ENCODE measurements at places on chromosomes 5 and 9.

GRCh38 chr5:134148986-134149539, 27.7 kb downstream of the SKP1 start:
- no peak for DNase-seq

DNA sequence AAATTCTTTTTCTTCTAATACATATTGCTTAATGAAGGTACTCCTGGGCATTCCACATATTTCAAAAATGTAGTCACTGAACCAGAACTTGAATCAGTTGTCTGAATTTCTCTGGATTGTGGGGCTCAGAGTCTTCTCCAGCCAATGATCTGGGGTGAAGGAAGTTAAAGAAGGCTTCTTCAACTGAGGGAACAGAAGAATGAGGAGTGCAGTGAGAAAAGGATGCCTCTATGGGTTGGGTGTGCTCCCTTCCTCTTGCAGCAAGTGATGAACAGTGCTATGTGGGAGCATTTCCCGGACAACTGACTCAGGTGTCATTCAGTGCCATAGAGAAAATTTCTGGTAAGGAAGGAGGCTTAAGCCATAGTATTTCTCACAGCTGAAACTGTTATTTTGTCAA, 7.9 kb downstream of the LNPEP start:
- no peak for DNase-seq

- DNase-seq = no peak
Measured at GRCh38 chr5:35408146-35408545, 177.9 kb upstream of the PRLR start.

DNA sequence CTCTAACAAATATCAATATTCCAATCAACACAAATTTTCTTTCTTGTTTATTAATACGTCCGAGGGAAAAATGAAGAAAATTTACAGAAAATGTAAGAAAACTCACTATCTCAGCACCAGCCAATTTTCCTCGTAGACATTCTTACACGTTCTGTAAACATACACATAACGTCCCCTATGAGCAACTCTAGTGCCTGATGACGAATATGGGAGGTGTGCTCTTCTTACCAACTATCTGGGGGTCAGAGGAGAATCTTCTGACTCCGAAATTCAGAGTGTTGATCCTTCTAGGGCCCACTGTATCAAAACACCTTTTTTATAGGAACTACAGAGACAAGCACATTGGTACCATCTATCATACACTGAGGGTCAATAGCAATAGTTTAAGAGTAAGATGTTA, 198.7 kb downstream of the GAPVD1 start:
- DNase-seq = no peak

- no peak for DNase-seq
Measured at GRCh38 chr5:18977880-18978279, 1010.1 kb downstream of the CDH18 start.

- DNase-seq = no peak
Measured at GRCh38 chr5:143659599-143660238, 152.2 kb upstream of the HMHB1 start.

GRCh38 chr5:2003690-2004365, 121.1 kb upstream of the IRX4 start:
- DNase-seq = no peak

DNA sequence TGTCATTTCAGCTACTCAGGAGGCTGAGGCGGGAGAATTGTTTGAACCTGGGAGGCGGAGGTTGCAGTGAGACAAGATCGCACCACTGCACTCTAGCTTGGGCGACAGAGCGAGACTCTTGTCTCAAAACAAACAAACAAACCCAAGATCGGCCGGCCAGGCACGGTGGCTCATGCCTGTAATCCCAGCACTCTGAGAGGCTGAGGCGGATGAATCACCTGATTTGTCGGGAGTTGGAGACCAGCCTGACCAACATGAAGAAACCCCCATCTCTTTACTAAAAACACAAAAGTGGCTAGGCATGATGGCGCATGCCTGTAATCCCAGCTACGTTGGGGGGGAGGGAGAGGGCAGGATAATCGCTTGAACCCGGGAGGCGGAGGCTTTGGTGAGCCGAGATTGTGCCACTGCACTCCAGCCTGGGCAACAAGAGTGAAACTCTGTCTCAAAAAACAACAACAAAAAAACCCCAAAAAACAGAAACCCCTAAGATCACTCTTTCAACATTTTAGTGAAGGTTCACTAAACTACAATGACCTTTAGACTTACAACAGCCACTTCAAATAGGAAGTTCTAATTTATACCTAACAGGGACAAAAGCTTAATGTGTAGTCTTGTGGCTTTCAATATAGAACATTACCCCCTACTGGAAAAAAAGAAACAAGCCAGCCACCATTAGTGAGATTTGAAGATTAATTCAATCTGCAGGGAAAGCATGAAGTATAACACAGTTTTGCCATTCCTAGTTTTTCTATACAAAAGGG, 7.0 kb downstream of the HSPA9 start:
- no peak for DNase-seq

GRCh38 chr5:44860267-44860666, 51.5 kb downstream of the MRPS30 start:
- no peak for DNase-seq

DNA sequence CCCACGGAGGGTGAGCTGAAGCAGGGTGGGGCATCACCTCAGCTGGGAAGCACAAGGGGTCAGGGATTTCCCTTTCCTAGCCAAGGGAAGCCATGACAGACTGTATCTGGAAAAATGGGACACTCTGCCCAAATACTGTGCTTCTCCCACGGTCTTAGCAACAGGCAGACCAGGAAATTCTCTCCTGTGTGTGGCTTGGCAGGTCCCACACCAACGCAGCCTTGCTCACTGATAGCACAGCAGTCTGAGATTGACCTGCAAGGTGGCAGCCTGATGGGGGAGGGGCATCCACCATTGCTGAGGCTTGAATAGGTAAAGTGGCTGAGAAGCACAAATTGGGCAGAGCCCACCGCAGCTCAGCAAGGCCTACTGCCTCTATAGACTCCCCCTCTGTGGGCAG, 23.2 kb downstream of the RAB3C start:
- DNase-seq = no peak

DNA sequence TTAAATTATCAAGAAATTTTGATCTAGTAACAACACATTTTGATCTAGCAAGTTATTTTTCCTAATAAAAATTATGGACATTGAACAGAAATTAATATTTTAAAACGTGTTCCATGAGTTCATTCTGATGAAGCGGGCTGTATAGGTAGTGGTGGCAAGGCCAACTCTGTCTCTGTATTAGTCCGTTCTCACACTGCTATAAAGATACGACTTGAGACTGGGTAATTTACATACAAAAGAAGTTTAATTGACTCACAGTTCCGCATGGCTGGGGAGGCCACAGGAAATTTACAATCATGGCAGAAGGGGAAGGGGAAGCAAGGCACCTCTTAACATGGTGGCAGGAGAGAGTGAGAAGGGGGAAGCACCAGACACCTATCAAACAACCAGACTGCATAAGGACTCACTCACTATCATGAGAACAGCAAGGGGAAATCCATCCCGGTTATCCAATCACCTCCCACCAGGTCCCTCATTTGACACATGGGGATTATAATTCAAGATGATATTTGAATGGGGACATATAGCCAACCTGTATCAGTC, 61.2 kb downstream of the TMEM232 start:
- DNase-seq = no peak

- DNase-seq = no peak
Measured at GRCh38 chr9:114384836-114385396, 2.9 kb downstream of the AKNA start.

DNA sequence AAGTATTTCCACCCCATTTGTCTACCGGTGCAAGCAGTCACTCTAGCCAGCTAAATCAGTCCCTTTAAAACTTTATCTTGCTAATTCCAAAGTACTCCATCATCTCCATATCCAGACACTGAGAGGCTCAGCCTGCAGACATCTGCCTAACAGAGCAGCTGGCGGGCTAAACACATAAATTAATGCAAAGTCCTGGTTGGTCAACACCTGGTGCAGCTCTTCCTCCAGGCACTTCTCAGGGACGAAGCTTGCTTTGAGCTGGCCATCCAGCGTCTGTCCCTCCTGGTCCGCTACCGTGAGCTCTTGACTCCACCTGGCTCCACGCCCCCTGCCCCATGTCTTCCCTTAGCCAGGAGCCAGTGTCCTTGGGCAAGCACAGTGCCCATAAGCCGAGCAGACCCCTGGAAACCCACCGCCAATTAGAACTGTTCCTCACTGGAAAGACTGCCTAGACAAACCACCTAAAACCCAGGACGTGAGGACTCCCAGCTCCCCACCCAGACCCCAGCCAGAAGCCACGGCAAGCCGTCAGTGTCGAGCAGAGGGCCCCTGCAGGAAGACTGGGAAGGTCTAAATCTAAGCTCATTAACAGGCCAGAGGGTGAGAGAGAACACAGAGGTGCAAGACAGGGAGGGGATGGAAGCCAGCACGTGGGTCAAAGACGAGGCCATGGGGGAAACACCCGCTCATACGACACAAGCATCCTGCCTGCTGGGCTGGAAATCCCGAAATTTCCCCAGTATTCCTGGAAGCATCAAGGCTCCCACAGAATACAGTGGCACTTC, 120.0 kb downstream of the COL23A1 start:
- DNase-seq = no peak

DNA sequence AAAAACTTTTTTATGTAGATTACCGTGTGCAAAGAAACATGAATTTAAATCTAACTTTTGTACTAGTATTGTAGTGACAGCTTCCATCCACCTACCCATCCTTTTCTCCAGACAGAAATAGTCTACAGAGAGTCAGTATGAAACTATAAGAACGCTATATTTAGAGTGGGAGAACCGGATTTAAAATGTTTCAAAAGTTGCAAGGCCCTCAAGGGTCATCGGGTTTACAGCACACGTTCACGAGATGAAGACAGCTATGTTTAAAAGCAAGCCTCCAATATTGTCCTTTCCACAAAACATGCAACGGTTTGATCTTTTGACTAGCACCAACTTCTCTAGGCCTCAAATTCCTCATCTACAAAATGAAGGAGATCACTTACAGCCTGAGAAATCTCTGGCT, 139.9 kb downstream of the LPAR1 start:
- DNase-seq = no peak

DNA sequence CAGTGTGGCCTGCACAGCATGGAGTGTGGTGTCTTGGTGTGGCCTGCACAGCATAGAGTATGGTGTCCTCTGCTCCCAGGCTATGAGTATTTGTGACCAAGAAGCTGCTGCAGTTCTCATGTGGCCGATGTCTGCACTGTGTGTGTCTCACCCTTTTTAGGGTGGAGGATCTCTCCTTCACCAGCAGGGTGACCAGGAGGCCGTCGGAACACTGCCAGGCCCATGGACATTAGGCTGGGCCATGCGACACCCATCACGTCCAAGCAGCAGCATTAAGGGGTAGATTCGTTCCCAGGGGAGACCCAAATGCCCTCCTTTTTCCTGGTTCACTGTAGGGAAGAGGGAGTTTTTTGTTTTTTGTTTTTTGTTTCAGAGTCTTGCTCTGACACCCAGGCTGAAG, 115.3 kb upstream of the SPIN1 start:
- no peak for DNase-seq

DNA sequence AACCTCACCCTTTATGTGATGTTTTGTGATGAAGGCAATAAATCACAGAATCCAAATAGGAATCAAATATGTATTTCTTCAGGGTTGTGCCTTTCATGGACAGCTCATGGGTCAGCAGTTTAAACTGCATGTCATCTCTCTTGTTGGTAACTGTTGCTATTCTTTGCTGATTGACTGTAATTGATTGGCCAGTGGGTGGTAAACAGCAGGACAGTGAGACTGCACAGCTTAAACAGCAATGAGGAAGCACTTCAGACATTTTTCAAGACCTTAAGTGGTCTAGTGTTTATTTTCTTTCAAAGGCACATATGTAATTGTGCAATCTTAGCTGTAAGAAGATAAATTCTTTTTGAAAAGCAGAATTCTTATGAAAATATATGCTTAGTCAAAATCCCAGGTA, 260.5 kb downstream of the COX7C start:
- DNase-seq = no peak

GRCh38 chr5:15431923-15432322, 68.1 kb upstream of the FBXL7 start:
- DNase-seq = no peak

- no peak for DNase-seq
Measured at GRCh38 chr5:123125962-123126732, 37.1 kb downstream of the PRDM6 start.

DNA sequence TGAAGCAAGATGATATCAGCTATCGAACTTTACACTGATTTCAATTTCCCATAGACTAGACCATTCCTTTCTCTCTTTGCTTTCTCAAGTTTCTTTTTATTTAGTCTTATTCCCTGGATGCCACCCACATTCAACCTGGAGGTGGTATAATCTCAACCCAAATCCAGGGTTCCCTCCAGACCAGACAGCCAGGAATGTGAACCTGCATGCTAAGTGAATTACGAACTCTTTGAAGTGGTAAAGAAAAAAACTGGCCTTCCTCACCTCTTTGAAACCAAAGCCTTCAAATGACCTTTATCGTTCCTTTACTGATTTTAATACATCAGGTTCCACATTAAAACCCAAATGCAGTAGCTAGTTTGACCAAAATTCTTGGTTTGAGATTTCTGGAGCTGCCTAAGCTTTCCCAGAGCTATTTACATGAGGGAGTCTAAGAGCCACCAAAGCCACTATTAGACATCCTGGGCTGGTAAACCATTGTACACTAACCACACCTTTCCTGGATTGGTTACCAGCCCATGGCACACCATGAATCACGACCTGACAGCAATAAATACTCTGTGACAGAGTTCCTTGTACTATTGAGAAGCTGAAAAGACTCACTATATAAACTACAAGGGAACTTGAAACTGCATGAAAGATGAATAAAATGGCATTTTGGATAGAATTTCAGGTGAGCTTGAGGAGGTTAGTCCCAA, 323.7 kb downstream of the ADAMTS6 start:
- DNase-seq = no peak

GRCh38 chr5:174459071-174459702, 265.2 kb upstream of the MSX2 start:
- no peak for DNase-seq

- no peak for DNase-seq
Measured at GRCh38 chr9:111094433-111094924, 56.2 kb upstream of the LPAR1 start.

DNA sequence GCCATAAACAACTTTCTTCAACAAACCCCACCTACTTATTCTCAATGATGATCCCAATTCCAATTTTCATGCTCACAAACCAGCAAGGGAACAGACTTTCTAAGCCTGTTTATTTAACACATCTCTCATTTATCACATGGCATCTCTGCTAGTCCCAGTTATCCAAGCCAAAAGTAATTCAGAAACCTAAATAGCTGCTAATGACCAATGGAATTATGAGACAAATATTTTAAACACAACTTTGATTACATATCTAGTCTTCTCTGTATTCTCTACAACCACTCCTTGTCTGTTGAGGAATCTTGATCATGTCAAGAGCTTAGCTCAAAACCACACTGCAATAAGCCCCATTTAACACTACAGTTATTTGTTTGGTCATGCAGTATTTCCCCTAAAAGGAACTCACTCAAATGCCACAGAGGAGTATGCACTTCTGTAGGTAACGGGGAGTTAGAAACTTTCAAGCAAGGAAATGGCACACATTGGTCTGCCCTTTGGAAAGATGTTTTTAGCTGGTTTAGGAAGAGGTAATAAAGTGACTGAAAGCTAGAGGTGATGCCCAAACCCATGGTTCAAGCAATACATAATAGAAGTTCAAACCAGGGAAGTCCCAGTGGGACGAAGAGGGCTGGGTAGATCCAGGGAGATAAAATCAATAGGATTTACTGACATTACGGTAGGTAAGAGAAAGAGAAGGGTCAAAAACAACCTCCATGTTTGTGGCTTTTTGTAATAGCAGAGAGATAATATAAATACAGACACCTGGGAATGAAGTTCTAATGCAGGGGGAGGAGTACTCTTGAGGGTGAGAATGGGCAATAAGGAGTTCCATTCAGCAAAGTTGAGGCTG, 42.1 kb upstream of the HTR4 start:
- DNase-seq = no peak

GRCh38 chr5:105131045-105131444, 1568.5 kb upstream of the NUDT12 start:
- DNase-seq = no peak

Data from COR-L47 (cell line).